ENCODE measurements at places on chromosomes 1 and 21. TPM values are rescaled to one million over a fixed set of nuclear protein-coding genes. Genes with fewer than 3 reads are reported as not detected.

DNA sequence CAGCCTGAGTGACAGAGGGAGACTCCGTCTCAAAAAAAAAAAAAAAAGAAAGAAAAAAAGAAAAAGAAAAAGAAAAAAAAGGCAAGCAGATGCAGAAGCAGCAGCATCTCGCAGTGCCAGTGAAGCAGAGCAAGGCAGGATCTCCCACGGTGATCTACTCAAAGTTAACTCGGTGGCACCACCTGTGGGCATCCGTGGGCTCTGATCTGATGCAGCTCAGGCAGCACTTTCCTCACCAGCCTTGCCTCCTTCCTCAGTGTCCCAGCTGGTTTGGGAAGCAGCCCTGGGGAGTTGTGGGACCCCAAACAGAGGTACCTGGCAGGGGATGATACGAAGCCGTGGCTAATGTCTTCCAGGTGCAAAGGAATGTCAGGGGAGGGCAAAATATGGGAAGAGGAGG, 104.3 kb upstream of the KRTAP19-8 start:
- no peak for DNase-seq

GRCh38 chr1:89998306-89998705, 3.4 kb downstream of the ZNF326 start:
- DNase-seq: no peak

GRCh38 chr1:44543786-44544185, 130.5 kb downstream of the TMEM53 start:
- DNase-seq: no peak

DNA sequence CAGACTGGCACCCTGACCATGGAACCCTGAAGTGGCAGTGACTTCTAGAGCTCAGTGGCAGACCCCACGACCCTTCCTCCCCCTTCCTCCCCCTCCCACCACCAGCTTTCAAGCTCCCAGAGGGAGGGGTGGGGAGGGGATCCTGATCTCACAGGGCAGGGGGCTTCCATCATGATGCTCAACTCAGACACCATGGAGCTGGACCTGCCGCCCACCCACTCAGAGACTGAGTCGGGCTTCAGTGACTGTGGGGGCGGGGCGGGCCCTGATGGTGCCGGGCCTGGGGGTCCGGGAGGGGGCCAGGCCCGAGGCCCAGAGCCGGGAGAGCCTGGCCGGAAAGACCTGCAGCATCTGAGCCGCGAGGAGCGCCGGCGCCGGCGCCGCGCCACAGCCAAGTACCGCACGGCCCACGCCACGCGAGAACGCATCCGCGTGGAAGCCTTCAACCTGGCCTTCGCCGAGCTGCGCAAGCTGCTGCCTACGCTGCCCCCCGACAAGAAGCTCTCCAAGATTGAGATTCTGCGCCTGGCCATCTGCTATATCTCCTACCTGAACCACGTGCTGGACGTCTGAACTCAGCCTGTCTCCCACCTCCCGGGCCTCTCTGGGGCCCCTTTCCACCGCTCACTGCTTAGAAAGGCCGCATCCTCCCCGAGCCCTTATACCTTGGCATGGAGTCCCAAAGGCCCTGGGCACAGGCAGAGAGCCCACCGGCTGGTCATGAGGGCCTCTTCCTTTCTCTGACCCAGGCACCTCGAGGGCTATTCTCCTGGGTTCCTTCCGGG, 3.9 kb downstream of the NHLH1 start:
- no peak for DNase-seq

DNA sequence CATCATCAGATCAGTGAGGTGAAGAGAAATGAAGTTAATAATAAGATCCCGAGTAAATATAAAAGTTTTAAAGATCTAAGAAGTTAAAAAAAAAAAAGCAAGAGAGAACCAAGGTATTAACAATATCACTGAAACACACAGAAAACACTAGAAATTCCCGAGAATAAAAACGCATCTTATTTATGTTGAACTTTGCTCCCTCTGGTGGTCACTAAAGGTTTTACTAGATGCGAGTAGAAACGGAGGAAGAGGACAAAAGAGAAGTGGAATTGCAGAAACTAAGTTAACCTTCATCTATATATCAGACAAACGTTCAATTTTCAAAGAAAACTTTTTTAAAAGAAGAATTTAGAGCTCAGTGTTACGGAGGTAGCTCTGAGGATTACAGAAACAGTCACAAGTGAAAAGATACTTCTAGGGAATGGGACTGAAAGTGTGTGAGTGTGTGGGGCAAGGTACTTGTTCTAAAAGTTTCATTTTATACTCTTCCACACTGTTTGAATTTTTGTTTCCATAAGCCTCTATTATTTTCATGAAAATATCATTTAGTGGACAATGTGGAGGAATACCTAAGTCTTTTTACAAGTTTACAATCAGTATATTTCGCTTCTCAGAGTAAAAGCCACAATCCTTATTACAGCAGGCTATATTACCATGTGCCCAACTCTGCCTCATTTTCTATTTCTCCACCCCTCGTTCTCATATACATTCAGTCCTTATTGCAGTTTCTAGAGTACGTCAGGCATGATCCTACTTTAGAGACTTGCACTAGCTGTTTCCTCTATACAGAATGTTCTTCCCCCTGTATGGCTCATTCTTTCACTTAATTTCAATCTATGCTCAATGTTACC, 19.7 kb downstream of the ACBD6 start:
- no peak for DNase-seq

DNA sequence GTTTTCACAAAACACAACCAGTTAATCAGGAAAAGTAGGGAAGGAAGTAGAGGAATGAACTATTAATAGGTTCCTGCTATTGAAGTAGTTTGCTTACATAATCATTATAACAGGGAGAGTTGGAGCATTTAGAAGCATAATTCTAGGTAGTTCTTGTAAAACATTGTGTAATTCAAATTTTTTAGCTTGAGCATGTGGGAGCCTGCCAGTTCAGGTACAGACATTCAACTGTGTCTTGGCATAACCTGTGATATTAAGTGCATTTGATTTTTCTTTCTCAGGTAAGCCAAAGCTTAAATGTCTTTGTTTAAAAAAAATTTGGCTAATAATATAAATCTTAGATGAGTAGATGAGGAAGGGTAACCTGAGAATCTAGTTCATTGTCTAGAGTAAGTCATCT, 3.4 kb downstream of the YTHDF2 start:
- DNase-seq: no peak

GRCh38 chr1:22597996-22598395, 34.7 kb downstream of the EPHA8 start:
- no peak for DNase-seq

GRCh38 chr21:37916310-37917051, at the start of gene KCNJ6:
TSS of gene KCNJ6 (minus strand) at chr21:37916457. CDS start at chr21:37840682, 75,775 bp downstream.
- DNase-seq: no peak

GRCh38 chr21:37119421-37120218, 46.6 kb downstream of the TTC3 start:
- no peak for DNase-seq

GRCh38 chr1:198121056-198121826, 35.6 kb upstream of the NEK7 start:
- no peak for DNase-seq

DNA sequence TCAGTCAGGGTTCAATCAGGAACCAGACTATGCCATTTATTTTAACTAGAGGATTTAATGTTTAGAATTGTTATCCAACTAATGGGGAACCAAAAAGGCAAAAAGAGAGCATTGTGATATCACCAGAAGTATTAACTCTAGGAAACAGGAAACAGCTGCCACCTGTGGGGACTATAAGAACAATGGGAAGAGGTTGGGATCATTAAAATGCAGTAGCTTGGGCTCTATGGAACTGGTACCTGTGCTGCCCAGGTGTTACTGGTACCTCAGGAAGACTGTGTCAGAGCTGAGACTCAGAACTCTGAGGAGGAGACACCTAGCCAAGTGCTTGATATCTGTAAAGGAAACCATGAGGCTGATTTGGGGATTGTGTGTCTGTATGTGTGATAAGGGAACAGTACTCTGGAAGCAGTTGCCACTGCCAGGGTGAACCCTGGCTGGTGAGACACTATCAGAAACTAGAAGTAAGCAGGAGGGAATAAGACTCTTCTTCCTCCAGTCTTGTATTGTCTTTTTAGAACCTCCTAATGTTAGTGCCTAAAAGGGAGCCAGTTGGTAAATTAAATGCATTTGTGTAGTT, 49.4 kb downstream of the MAN1A2 start:
- no peak for DNase-seq

GRCh38 chr1:63861052-63861691, 87.4 kb downstream of the ROR1 start:
- no peak for DNase-seq

GRCh38 chr1:94961988-94962387, 35.1 kb upstream of the CNN3 start:
- DNase-seq: no peak

DNA sequence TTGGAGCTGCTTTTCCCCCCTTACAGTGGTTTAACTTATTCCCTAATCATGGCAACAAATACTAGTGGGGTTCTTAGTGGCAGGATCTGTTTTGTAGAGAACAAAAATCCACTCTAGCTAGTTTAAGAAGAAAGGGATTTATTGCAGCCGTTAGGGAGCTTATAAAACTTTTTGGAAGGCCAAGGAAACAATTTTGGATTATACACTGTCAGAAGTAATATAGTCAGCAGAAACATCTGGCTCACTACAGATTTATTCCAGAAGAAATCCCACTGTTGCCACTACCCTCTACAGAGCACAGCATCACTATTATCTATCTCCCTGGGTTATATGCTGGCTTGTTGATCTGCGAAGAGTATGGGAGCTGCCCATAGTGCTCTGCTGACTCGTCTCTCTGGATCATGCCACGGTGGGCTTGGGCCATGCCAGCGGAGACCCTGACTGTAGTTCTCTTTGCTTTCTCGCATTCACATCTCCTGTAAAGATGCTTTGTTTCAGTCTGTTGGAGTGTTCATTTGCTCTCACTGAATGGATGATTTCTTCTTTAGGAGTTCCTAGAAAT, 107.5 kb downstream of the ODF2L start:
- no peak for DNase-seq

DNA sequence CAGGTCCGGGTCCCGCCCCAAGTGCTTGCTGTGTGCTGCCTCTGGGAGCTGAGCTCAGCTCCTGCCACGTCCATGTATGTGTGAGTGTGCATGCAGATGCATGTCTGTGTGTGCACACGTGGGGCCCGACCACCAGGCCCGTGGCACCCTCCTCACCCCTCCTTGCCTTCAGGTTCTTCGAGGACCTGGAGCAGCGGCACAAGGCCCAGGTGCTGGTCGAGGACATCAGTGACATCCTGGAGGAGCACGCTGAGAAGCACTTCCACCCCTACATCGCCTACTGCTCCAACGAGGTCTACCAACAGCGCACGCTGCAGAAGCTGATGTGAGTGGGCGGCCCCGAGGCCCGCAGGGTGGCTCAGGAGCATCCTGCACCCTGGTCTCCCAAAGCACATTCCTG, 18.4 kb downstream of the ARHGEF16 start:
- no peak for DNase-seq

GRCh38 chr1:15207829-15208429, 39.1 kb upstream of the FHAD1 start:
- no peak for DNase-seq

- no peak for DNase-seq
These were observed 738.4 kb upstream of the RGS18 start for GRCh38 chr1:191419842-191420241.

DNA sequence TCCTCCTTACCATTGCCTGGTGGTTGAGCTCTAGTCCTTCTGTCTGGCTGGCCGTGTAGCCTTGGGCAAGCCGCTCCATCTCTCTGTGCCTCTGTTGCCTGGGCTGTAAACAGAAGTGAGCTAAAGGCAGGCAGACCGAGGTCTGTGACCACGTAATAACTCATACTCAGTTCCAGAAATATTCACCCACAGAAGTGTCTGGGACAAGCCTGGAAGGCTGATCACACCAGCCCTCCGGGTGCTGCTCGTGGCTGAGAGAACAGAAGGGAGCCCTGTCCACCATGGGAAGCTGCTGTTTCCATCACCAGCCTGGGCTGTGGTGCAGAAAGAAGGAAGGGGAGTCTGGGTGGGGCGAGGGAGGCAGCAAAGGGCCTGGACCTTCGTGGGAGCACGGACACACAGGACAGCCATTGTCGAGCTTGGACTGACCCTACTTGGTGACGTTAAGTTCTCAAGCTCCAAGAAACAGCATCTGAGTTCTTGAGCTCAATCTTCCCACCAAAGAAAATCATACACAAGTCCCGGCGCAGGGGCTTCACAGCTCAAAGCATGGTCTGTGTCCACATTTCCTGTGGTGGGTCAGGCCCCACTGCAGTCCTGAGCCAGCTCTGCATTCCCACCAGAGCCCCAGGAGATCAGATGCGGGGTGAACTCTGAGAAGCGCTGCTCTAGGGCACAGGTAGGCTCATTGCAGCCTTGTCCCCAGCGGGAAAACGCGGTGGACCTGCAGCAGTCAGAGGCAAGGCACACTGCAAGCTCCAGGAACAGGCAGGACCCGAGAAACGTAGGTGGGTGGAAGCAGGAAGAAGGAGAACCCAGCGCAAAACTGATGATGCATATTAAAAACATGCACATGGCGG, 61.8 kb downstream of the RUNX3 start:
- DNase-seq: no peak

- no peak for DNase-seq
These were observed 332.7 kb downstream of the USH2A start for GRCh38 chr1:216090556-216090955.

DNA sequence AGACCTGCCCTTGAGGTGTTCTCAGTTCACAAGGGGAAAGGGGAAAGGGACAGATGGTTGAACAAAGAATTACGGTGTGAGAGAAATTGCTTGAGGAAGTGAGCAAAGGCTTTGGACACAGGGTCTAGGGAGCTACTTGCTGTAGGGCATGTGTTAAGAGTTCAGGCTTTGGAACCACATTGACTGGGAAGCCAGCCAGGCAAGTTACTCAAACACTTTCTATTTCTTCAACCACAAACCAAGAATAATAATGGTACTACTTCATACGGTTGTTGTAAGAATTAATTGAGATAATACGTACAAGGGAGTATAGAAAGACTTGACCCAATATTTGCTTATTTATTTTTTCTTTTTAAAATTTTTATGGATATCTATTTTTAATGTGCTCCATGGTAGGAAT, 26.6 kb downstream of the AK4 start:
- DNase-seq: peak; percentile 66

Gene SLAMF7
- total RNA-seq: 28.0 TPM

Gene A3GALT2
- 0.40 TPM for total RNA-seq

Gene PPCS
- total RNA-seq: 43.4 TPM

Gene UBASH3A
- total RNA-seq: not detected

Gene PHC2
- total RNA-seq: 89.5 TPM

Gene PUSL1
- 6.8 TPM for total RNA-seq

Gene C1orf74
- 1.9 TPM for total RNA-seq

Gene EXO1
- not detected for total RNA-seq

Gene HMCN1
- 6.2 TPM for total RNA-seq

Gene COL8A2
- total RNA-seq: 0.60 TPM

Gene SH2D2A
- 1.9 TPM for total RNA-seq

Gene CIART
- 22.5 TPM for total RNA-seq

Gene FAM151A
- total RNA-seq: 0.52 TPM

Gene SYDE2
- 23.0 TPM for total RNA-seq

Gene LY9
- 0.37 TPM for total RNA-seq
